Liver (tissue), 10 donors: ENCODE measurements at places on chromosomes 12 and 14. TPM values are rescaled to one million over a fixed set of nuclear protein-coding genes. Genes with fewer than 3 reads are reported as not detected.

The CMKLR1 gene
- total RNA-seq, result 13.7 TPM

- H3K4me3 ChIP-seq, result no peak overlapping the region
- no peaks in the 10 kb centered on the region for H3K4me1 ChIP-seq
- no peaks in the 10 kb centered on the region for H3K27me3 ChIP-seq
These were observed 25.7 kb downstream of the PPP1CC start for GRCh38 chr12:110717037-110717436.

DNA sequence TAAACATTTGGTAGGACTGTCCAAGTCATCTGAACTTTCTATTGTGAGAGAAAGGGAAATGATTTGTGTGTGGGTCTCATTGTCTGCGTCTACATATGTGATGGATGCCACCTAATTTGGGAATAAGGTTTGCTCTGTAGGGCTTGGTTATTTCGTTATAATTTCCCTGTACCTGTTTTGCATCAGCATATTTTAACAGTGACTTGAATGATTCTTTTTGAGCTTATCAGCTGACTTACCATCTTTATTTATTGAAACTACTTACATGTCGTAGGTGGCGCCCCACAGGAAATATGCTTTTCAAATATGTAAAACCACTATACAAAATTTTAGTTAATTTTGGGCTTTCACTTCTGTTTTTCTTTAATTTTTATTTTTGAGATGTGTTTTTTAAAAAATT is 56.5 kb upstream of the BCAT1 start:
- no peaks in the 10 kb centered on the region for H3K36me3 ChIP-seq
- no peak for DNase-seq
- H3K4me1 ChIP-seq, result no peaks in the 10 kb centered on the region

DNA sequence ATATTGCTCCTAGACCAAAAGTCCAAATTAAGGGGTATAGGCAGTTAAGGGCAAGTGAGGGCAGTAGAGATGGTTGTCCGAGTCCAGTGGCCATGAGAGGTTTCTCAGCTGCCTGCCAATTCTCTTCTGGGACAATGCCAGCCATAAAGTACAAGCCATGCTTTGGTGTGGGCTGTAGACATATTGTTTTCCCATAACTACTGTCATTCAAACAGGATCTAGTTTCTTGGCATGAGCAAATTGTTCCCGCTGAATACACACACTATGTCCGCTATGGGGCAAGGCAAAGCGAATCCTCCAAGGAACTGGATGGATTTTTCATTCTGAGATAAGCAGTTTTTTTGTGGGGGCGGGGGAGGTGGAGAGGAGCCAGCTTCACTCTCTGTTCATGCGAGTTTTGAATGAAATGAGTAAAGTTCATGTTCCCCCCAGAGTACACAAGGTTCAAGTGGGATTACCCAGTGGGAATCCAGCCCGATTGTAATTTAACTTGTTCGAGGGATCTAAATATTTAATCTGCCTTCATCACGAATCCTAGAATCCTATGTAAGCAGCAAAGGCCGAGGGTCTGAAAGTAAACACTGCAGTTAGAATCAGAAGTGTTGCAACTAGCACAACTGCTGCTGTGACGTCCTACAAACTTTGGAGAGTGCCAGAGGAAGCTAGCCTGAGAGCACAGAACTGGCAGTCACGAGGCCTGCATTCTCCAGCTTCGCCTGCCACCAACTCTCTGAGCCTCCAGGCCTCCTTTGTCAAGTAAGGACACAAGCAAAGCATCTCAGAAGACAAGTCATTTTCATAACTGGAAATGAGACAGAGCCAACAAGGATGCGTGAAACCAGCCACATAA is 137.0 kb downstream of the CRADD start:
- peaks cover 8% of the 10 kb centered on the region for H3K4me1 ChIP-seq
- no peaks in the 10 kb centered on the region for H3K36me3 ChIP-seq
- no peak overlapping the region for H3K4me3 ChIP-seq
- DNase-seq, result no peak

DNA sequence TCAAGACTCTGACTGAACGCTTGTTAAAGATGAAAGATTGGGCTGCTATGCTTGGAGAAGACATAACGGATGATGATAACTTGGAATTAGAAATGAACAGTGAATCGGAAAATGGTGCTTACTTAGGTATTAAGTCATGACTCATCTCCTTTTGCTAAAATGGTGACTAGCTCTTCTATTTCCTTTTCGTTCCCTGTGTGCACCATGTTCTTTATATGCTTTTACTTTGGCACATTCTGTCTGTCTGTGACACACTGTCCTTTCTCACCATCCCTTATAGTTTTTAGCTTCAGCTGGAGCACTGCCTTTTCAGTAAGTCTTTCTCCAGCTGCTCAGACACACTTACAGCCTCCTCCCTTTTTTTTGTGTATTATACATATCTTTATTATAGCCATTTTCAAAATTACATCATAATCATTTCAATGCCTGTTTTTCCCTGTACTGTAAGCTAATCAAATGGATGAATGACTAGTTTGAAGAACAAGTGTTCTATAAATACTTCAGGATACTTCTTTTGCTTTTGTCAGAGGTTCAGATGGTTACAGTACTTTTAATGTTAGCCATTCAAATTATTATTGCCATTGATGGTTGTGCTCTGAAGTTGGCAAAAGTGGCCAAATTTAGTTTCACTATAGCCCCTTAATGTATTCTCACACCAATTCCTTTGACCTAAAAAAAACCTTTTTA is 68.6 kb downstream of the MIA2 start:
- no peak for DNase-seq
- peaks cover 36% of the 10 kb centered on the region for H3K36me3 ChIP-seq
- no peak overlapping the region for H3K27ac ChIP-seq
- no peaks in the 10 kb centered on the region for H3K27me3 ChIP-seq

- no peaks in the 10 kb centered on the region for H3K27me3 ChIP-seq
- H3K36me3 ChIP-seq, result no peaks in the 10 kb centered on the region
- H3K27ac ChIP-seq, result no peak overlapping the region
- DNase-seq, result no peak
- H3K4me3 ChIP-seq, result no peak overlapping the region
These were observed 4.4 kb upstream of the TDRD9 start for GRCh38 chr14:103923863-103924262.

DNA sequence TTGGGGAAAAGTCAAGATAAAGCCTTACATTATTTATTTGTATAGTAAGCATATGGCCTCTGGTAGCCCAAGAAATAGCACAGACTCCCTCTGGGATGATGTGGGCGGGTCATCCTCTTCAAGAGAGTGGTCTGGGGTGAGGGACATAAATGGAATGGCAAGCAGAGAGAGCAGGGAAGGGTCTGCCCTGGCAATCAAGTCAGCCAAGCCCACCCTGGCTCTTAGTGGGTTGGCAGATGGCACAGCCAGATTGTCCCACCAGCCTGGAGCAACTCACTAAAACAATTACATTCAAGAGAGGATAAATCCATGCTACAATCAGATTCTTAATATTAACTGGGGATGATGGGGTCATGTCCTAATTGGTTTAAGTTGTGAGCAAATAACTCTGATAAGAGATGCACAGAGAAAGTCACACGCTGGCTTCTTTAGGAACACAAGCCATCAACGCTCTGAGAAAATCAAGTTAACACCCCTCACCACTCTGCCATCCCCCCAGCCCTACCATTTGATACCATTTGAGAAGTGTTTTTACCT is 2.8 kb upstream of the PELI2 start:
- H3K4me1 ChIP-seq, result peaks cover 13% of the 10 kb centered on the region
- H3K36me3 ChIP-seq, result no peaks in the 10 kb centered on the region
- no peaks in the 10 kb centered on the region for H3K27me3 ChIP-seq
- H3K27ac ChIP-seq, result no peak overlapping the region
- no peak for DNase-seq
- H3K4me3 ChIP-seq, result no peak overlapping the region

GRCh38 chr14:102727336-102728095 is 49.7 kb upstream of the TRAF3 start:
- DNase-seq, result no peak
- H3K36me3 ChIP-seq, result peaks cover 30% of the 10 kb centered on the region
- H3K27me3 ChIP-seq, result no peaks in the 10 kb centered on the region
- no peak overlapping the region for H3K27ac ChIP-seq

- no peak overlapping the region for H3K4me3 ChIP-seq
- no peak overlapping the region for H3K27ac ChIP-seq
- no peaks in the 10 kb centered on the region for H3K4me1 ChIP-seq
These were observed 17.8 kb upstream of the HIF1A start for GRCh38 chr14:61677479-61677878.
